ENCODE measurements at places on chromosomes 2 and 18. TPM values are rescaled to one million over a fixed set of nuclear protein-coding genes. Genes with fewer than 3 reads are reported as not detected.
A peak's percentile ranks its signal among the peaks of the same experiment; 100 is the strongest.

Gene ALK
- not detected for total RNA-seq

Gene ABCG5
- total RNA-seq, result not detected

Gene ASB18
- total RNA-seq, result 0.38 TPM

Gene CXCR2
- total RNA-seq, result not detected

Gene DLX1
- not detected for total RNA-seq

Gene ID2
- 11.6 TPM for total RNA-seq

Gene IL37
- not detected for total RNA-seq

DNA sequence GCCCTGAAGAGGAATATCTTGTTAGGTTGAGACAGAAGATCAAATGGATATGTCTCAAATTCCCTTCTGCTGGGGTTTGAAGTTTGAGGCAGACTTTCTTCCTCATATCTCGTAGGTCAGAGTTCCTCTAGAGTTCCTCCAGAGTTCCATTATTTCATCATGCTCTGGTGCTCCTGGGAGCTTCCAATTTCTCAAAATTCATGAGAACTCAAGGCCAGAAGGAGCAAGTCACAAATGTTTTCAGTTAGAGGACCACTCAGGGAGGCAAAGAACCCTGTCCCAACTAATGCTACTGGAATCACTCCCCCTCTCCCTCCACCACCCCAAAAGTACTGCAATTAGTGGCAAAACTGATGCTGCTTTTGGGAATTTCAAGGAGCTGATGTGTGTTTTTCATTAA lies 115.7 kb upstream of the RBMS1 start:
- DNase-seq, result no peak

- no peak for DNase-seq
These were observed 14.8 kb upstream of the MATN3 start for GRCh38 chr2:20027260-20027677.

GRCh38 chr2:160876765-160877164 lies 283.5 kb upstream of the TANK start:
- DNase-seq, result peak; percentile 40

DNA sequence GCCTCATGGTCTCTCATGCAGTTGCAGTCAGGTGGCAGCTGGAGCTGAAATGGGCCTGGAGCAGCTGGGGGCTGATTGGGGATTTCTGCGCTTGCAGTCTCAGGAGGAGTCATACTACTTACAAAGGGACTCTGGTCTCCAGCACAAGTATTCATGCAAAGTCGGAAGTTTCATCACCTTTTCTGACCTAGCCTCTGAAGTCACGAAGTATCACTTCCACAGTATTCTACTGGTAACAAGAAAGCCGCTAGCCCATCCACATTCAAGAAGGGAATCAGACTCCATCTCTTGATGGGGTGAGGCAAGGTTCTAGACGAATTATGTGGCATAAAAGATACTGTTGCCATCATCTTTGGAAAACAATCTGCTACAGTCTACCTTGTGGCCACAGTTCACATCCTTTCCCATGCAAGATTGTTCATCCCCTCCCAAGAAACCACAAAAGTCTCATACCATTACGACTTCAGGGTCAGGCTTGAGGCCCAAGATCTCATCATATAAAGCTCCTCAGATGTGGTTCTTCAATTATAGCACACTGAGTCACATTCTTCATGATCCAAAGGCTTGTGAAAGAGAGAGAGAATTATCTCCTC lies 95.3 kb downstream of the SMC6 start:
- no peak for DNase-seq

GRCh38 chr2:70921839-70922234 lies 13.9 kb upstream of the ATP6V1B1 start:
- DNase-seq, result peak; percentile 12

GRCh38 chr2:101518578-101519492 lies 43.9 kb upstream of the RFX8 start:
- peak; percentile 61 for DNase-seq

DNA sequence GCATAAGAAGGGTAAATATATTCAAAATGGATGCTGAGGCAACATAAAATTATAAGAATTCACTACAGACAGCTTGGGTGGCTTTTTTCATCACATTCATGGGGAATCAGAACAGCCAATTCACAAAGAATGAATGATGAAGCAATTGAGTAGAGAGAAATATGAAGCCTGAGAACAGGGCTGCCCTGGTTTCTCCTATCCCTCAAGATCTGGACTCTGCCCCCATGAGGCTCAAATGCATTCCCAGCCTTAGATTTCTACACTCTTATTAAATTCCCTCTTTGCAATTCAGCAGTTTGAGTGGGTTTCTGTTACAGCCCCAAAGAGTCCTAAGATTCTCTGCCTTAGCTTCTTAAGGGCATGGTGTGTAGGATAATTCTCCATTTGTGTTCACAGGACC lies 172.5 kb downstream of the MAIP1 start:
- DNase-seq, result no peak

GRCh38 chr18:33729556-33729955 lies 151.5 kb downstream of the ASXL3 start:
- DNase-seq, result no peak

- no peak for DNase-seq
These were observed 471.9 kb upstream of the HS6ST1 start for GRCh38 chr2:128790541-128791001.

- no peak for DNase-seq
These were observed 119.3 kb downstream of the SETBP1 start for GRCh38 chr18:44799907-44800421.

DNA sequence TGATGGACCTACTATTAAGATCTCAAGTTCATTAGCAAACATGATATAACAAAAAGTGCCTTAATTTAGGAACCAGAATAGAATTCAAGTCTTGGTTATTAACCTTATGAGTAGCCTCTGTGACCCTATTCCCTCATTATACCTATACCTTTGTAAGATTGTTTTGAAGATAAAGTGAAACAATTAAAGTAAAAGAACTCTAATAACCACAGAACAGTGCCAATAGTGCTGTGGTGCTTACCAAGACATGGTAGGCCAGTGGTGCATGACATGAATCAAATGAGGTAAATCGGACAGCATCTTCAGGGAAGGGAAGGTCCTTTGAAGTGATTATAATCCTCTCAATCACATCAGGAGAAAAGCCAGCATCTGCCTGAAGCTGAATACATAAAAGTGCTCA lies 36.4 kb downstream of the METTL4 start:
- no peak for DNase-seq

DNA sequence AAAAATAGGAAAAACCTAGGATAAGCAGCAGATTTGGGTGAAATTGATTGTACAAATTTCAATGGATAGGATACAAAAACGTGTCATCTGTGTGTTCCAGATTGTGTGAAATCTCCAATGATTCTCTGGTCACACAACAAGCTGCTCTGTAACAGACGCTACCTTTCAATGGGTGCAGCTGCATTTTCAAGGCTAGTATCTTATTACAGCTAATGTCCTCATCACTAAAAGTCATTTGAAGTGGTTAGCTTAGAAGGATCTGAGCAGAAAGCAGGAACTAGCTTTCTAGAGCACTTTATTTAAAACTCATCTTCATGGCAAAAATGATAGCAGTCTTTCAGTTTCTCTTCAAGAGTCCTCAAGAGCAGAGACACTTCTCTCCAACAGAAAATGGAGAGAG lies 364.6 kb downstream of the LRP1B start:
- DNase-seq, result no peak

DNA sequence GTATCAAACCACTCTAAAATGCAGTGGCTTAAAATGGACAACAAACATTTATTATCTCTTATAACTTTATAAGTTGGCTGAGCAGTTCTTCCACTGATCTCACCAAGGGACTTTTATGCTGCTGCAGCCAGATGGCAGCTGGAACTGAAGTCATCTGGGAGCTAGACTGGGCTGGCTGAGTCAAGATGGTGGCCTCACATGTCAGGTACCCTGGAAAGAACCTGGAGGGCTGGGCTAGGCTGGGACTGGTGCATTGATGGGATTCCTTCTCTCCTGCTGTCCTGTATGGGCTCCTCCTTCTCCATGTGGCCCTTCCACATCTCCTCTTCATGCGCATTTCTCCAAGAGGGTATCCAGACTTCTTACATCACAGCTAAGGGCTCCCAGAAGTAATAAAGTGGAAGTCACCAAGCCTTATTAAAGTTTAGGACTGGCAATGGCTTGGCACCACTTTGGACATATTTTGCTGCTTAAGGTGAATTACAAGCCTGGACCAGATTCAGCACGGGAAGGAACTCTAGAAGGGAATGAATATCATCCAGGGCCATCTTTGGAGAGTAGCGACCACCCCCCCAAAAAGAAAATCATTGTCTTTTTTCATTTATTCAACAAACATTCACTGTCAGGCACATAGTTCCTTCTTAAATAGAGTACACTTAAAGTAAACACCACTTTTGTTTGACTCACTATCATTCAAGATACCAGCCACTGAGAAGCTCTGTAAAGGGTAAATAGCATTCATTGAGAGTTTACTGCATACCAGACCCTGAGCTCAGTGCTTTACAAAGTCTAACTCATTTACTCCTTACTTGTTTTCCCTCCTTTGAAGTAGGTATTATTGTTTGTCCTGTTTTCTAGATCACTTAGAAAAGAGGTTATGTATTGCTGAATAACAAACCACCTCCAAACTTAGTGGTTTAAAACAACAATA lies 138.0 kb downstream of the ZFP36L2 start:
- DNase-seq, result peak; percentile 62

- DNase-seq, result no peak
These were observed 9.7 kb upstream of the EN1 start for GRCh38 chr2:118856978-118857676.

- no peak for DNase-seq
These were observed 88.0 kb downstream of the TEX51 start for GRCh38 chr2:126986631-126987187.

DNA sequence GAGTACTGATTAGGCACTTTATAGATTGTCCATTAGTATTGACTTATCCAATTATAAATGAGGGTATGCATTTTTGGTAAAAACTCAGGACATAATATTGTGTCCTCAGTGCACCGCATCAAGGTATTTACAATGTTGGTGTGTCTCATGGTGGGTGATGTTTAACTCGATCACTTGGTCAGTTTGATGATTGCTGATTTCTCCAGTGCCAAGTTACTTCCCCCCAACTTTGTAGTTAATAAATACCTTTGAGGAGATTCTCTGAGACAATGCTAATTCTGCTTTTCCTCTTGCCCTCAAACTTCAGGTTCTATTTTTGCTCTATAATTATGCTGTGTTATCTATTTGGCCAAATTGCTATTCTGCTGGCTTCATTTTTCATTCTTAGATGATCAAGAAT lies 28.2 kb upstream of the SERPINB7 start:
- no peak for DNase-seq

GRCh38 chr18:9637036-9637767 lies 22.8 kb upstream of the PPP4R1 start:
- DNase-seq, result peak; percentile 56

DNA sequence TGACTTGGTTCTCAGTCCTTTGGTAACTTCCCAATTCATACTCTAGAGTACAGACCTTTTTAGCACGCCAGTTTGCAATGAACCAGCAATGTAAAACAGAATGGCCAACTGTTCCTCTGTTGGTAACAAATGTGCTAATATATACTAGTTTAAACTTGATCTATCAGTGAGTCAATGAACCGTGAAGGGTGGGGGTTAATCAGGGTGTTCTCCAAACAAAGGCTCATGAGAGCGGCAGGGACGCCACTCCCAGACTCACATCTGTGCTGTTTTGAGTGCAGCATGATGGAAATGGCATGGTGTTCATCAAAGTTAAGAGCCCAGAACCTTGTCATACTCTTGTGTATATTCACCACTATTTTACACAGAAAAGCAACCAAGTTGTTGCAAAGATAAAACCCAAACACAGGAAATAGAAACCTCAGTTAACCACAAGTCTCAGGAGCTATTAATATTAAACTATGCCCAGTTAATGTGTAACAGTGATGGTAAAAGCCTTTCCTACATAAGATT lies 70.3 kb downstream of the CERKL start:
- peak; percentile 76 for DNase-seq

DNA sequence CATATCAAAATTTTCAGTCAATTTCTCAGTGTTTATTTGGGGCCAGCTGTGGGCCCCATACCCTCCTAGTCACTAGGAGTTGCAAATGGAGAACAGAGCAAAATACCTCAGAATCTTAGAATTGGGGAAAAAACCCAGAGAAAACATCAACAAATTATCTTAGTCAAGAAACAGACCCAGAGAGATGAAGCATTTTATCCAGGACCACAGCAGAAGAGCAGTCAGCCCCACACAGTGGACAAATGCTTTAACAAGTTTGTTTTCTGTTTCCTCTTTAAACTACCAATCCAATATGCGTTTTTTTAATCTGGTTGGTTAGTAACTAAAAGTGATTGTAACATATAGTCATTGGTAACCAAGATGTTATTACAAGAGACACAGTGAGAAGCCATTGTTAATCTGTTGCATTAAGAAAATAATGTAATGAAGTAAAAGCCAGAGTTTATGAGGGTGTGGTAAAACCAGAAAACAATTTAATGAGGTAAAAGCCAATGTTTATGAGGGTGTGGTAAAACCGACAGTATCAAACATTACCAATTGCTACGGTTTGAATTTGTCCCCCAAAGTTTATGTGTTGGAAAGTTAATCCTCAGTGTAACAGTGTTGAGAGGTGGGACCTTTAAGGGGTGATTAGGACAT lies 60.7 kb upstream of the COX7A2L start:
- no peak for DNase-seq

GRCh38 chr2:10971888-10972260 lies 60.1 kb downstream of the KCNF1 start:
- DNase-seq, result no peak

Measured in bronchial epithelial cell (primary cell).